ENCODE measurements at places on chromosomes 6 and 20.

GRCh38 chr6:135853227-135853626 is 1.7 kb downstream of the PDE7B start:
- no peak for DNase-seq

- no peak for DNase-seq
Measured at GRCh38 chr20:14284443-14284842, 53.0 kb downstream of the FLRT3 start.

GRCh38 chr20:44396369-44397130 is 41.1 kb downstream of the HNF4A start:
- DNase-seq = no peak

DNA sequence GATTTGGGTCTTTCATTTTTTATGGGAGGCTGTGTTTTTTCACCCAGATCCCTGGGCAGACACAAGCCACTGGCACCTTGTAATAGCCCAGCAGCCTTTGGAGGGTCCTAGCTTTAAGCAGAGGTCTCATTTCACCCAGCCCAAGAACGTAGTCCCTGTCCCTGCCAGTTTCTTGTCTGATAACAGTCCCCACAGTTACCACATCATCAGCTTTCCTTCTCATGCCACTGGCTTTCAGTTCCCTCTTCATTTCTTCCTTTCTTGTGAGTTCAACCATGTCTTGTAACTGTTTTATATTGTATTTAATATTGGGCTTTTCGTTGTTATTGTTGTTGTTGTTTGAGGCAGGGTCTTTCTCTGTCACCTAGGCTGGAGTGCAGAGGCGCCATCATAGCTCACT is 10.6 kb downstream of the PNPLA1 start:
- DNase-seq = no peak

GRCh38 chr20:26169506-26169905 is 472.9 kb upstream of the ZNF337 start:
- DNase-seq = no peak

DNA sequence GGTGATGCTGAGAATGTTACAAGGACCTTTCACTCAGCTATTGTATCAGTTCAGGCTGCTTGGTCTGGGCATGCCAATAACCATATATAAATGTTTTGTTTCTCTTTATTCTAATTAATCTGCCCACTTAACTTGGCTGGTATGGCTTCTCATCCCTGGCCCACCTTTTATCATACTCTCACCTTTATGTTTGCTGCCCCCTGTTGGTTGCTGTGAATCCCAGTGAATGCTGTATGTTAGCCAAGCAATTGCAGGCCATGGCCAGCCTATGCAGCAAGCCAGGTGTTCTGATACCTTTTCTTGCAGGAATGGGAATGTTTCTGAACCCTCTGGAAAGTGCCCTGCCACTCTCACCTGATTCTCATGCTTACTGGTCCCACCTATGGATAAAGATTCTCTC is 54.6 kb downstream of the PCSK2 start:
- DNase-seq = no peak

DNA sequence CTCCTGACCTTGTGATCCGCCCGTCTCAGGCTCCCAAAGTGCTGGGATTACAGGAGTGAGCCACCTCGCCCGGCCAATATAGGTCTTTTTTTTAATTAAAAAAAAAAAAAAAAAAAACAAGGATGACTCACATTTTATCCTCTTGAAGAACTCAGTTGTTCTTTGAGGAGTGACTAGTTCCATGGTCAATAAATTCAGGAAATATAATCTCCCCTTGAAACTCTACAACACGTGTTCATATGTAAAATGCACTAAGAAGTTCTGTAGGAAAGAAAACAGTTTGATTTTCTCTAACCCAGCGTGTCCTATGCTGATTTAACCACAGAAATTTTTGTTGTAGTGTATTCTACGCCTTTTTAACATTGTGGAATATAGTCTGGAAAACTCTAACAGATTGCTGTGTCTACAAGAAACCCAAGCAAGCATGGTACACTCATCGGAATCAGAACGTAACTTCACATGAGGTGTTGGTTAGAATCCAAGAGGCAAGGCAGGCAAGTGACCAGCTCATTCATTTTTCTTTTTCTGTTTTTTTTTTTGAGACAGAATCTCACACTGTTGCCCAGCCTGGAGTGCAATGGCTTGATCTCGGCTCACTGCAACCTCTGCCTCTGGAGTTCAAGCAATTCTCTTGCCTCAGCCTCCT is 79.0 kb upstream of the ZNF217 start:
- DNase-seq = no peak

GRCh38 chr20:20435453-20435852 is 67.5 kb downstream of the INSM1 start:
- no peak for DNase-seq

- DNase-seq = peak; percentile 49
Measured at GRCh38 chr20:47610247-47610944, 108.7 kb downstream of the NCOA3 start.

DNA sequence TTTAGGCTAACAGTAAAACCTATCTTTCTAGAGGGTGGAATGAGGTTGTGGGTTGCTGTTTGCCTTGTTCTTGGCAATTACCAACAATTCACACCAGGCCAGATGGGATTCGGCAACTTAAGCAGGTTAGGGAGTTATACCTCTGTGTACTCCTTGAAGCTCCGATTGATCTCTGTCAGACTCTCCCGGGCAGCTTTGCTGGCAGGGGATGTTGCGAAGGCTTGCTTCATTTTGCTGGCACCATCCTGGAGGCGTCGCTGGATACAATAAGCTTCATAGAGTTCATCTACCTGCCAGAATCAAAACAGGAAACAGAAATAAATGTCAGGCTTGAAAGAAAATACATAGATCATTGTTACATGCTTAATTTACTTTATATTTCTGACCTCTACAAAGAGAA is 66.4 kb upstream of the ARMH2 start:
- no peak for DNase-seq

- no peak for DNase-seq
Measured at GRCh38 chr20:59585714-59586409, 18.5 kb upstream of the PHACTR3 start.

DNA sequence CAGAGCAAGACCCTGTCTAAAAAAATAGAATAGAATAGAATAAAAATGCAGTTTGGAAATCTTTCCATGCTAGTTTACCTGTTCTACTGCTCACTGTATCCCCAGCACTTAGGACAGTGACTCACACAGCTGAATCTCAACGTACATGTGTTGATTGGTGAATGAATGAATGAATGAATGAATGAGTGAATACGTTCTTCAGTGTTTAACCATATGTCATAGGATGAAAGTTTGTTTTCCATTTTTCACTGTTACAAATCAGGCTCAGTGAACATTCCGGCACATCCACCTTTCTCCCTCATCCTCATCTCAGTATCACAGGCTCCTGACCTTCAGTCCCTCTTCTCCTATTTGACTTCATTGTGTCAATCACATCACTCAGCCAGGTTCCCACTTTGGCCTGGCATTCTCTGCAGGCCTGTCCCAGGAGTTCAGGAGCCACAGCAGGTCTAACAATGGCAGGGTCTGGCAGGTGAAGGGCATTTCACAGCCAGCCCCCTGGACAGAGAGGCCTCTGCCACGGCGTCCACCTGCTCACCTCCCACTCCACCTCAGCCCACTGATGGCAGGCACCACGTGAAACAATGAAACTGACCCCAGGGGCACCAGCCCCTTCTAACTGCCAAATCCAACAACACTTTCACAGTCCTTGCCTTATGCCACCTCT is 7.9 kb downstream of the ZC3H12D start:
- no peak for DNase-seq

- DNase-seq = no peak
Measured at GRCh38 chr6:122792766-122793165, 3.7 kb downstream of the SMPDL3A start.

- DNase-seq = no peak
Measured at GRCh38 chr6:31356216-31356945, 598 bp downstream of the HLA-B start.

DNA sequence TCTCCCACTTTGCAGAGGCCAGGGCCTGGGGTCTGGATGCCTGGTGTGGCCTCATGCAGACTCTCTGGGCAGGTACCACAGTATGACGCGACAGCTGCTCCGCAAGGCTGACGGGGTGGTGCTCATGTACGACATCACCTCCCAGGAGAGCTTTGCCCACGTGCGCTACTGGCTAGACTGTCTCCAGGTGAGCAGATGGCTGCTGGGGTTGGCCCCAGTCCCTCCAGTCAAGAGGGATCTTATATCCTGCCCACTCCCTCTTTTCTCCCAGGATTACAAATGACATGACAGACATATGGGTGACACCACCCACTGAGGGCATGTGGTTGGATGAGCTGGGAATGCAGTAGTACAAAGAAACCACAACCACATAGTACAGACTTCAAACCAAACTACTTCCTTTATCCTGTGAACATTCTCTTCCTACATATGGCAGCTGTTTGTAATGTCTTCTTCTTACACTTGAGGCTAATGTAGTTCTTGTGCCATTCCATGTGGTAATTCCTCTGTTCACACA is 29.9 kb downstream of the RAB44 start:
- DNase-seq = no peak

DNA sequence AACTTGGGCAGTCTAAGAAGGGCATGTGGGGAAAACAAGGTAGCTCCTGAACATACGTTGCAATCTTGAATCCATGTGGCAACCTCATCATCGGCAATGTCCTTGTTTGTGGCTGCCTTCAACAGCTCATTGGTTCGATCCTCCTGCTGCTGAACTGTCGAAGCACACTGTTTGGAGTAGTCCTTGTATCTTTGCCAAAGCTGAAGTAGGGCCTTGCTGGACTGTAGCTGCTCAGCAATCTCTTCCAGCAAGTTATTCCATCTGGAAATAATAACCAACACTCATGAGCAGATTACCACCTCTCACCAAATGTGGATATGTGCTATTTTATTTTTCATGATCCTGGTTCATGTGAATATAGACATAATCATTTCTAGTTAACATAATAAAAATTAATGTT is 413.3 kb downstream of the ESR1 start:
- no peak for DNase-seq

- no peak for DNase-seq
Measured at GRCh38 chr6:71453371-71453706, 164.7 kb downstream of the OGFRL1 start.

DNA sequence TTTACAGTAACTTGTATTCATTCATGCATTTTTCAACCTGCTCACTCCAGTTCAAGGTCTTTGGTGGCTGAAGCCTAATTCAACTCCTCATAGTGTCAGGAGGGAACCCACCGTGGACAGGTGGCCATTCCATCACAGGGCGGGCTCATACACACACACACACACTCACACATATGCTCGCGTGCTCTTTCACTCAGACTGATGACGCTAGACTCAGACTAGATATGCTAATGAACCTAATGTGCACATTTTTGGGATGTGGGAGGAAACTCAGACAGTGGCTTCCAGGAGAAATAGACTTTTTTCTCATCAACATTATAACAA is 56.7 kb downstream of the TRIM27 start:
- no peak for DNase-seq

GRCh38 chr6:99348288-99349170 is 945 bp downstream of the FAXC start:
- DNase-seq = no peak

- DNase-seq = no peak
Measured at GRCh38 chr6:135300576-135300975, 119.5 kb downstream of the MYB start.

DNA sequence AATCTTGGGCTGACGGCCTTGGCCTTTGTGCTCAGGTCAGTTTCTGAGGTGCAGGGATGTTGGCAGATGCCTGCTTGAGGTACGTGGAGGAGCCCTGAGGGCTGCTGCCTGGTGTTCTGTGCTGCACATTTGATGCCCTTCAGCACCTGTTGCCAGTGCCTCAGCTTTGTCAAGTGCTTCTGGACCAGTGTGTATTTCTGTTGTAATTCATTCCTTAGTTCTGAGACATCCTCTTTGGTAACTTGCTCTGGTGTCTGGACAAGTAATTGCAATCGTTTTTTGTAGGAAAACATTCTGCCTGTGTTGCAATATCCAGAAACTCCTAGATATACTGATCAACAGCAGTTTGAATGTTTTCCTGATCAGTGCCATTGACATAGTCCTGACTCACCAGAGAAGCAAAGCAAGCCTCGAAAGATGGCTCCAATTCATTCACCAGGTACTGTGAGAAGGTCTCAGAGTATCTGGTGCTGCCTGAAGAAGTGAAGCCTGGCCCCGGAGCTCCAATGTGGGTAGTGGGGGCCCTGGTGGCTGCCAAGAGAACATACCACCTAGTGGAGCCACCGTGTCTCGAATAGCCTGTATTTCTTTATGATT is 26.7 kb downstream of the ZNF337 start:
- no peak for DNase-seq

- no peak for DNase-seq
Measured at GRCh38 chr6:149405823-149406765, 6.0 kb downstream of the SUMO4 start.

DNA sequence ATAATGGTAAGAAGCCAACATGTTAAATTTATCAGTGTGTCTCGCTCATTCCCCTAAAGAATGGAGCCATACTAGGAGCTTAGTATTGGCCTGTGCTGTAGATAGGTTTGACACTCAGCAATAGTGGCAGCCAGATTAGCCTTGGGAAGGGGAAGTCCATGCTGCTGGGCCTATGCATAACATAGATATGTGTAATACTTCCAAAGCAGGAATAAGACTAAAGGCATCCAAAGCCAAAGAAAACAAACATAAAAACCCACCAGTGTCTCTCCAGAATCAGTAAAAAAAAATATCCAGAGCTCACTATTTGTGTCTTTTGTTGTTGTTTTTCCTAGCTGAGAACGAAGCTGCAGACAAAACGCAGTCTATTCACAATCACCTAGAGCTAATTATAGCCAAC is 104.2 kb upstream of the STXBP5 start:
- DNase-seq = no peak

GRCh38 chr6:142417331-142417750 is 115.5 kb downstream of the ADGRG6 start:
- no peak for DNase-seq

- DNase-seq = no peak
Measured at GRCh38 chr20:46512943-46513844, at the start of gene ZNF334. TSS of gene ZNF334 (minus strand) at chr20:46513559. CDS start at chr20:46512102, 1,457 bp downstream.

DNA sequence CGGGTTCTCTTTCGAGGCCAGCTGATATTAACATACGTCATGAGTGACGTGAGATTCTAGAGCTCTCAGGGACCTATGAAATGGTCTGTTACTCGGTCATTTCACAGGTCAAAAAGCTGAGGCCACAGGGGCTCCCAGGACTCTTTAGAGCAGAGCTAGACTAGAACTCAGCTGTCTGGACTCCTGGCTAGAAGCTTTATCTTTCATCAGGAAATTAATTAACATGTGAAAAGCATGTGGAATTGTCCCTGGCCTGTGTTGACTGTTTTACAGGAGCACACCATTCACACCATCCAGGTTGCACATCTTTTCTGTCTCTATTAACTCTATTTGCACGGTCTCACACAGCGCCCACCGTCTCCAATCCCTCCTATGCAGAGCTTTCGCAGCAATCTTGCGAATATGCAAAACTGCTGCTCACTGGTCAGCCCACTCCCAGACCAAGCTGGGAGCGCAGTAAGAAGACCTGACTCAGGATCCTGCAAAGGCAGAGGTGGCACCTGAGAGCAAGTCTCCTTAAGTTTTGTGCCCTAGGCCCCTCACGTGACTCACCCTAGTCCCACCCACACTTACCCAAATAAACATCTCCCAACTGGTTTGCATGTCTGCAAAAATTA is 522.5 kb downstream of the CD83 start:
- no peak for DNase-seq

All from omental fat pad (tissue), 4 donors.